ENCODE measurements at places on chromosomes 6 and 20. TPM values are rescaled to one million over a fixed set of nuclear protein-coding genes. Genes with fewer than 3 reads are reported as not detected.

Gene SLC22A3
- polyA plus RNA-seq, result 3.4 TPM

Gene METTL24
- polyA plus RNA-seq, result 0.14 TPM

Gene GRIK2
- polyA plus RNA-seq, result 0.08 TPM

Gene PTPRT
- under 0.01 TPM for polyA plus RNA-seq

Gene SPATA25
- 0.76 TPM for polyA plus RNA-seq

Gene AGER
- 8.3 TPM for polyA plus RNA-seq
